ENCODE measurements at places on chromosomes 5 and 9.

DNA sequence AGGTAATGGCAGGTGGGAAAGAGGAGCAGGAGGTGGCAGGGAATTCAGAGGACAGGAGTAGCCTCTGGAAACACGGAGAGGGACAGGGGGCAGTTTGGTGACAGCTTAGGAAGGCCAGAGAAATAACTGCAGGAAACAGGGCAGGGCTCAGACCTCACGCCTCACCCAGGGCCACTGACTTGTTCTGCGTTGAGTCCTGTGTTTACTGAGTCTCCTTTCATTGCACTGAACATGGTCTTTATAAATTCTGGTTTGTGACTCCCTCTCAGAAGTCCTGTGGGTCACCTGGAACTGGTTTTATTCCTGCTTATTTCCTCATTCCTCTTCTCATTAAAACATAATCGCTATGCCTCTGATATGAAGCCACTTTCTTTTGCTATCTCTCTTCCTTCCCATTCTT is 55.2 kb upstream of the ZNF622 start:
- no peak for DNase-seq

DNA sequence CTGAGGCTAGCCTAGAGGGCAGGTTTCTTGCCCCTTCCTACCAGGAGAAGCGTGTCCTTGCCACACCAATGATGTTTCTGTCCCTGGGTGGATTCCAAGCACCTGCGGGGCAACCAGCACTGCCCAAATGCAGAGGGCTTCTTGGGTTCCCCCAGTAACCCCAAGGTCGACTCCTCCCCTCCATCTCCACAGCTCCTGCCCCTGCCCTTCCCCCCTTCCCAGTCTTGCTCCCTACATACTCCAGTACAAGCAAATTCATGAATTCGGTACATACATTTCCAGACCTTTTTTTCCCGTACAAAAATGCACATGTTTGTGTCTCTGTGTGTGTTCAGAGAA is 12.8 kb upstream of the JADE2 start:
- no peak for DNase-seq

GRCh38 chr5:99945478-99946442 is 589.4 kb upstream of the FAM174A start:
- no peak for DNase-seq

- DNase-seq: no peak
Observed at GRCh38 chr9:84123648-84124406, 143.2 kb downstream of the RMI1 start.

DNA sequence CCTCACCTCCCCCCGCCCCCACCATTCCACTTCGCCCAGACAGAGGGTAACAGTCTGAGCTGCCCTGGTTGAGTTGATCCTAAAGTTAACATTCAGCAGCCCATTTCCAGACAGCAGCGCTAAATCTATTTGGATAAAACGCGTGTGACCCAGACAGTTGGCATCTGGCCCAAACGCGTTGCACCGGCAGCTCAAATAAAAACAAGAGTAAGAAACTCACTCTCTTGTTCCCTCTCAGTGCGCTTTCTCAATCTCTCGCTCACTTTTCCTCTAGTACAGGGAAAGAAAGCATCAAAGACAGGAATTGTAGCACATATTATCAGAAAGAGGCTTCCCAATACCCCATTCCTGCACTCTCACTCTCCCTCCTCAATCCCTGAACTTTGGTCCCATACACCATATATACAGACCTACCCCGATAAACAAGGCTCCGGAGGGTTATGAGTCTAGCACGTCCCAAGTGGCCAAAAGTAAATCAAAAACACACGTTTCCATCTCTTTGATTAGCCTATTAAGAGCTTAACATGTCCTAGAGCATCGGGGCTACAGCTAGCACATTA is 1.3 kb downstream of the ADAMTS6 start:
- peak; percentile 31 for DNase-seq

DNA sequence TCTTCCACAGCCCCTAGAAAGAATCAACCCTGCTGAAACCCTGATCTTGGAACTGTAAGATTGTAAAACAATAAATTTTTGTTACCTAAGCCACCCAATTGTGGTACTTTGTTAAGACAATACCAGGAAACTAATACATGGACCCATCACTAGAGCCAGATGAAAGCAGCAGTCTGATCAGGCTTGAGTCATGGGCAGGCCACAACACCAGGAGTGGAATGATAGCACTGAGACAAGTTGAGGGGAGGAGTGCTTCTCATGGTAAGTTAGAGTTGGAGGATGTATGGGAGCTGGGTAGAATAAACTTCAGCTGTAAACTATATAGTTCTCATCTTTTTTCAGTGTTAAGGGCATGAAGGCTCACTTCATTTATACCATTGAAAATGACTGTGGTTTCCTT is 164.4 kb upstream of the OR13F1 start:
- DNase-seq: no peak

- DNase-seq: no peak
Observed at GRCh38 chr5:151382576-151382975, 35.2 kb upstream of the SLC36A2 start.

- no peak for DNase-seq
Observed at GRCh38 chr9:121529237-121529987, 29.8 kb upstream of the GGTA1 start.

GRCh38 chr5:82635561-82636288 is 357.6 kb upstream of the RPS23 start:
- no peak for DNase-seq

DNA sequence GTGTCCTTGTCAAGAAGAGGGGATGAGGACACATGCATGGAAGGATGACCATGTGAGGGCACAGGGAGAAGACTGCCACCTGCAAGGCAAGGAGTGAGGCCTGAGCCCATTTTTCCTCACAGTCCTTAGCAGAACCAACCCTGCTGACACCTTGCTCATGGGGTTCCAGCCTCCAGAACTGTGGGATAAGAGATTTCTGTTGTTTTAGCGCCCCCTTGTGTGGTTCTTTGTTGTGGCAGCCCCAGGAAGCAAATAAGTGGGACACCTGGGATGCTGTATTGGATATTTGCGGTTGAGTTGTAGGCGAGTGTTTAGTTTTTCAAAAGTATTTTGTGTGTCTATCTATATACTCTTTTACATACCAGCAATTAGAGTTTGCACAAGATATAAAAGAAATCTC is 206.4 kb downstream of the NXNL2 start:
- no peak for DNase-seq

DNA sequence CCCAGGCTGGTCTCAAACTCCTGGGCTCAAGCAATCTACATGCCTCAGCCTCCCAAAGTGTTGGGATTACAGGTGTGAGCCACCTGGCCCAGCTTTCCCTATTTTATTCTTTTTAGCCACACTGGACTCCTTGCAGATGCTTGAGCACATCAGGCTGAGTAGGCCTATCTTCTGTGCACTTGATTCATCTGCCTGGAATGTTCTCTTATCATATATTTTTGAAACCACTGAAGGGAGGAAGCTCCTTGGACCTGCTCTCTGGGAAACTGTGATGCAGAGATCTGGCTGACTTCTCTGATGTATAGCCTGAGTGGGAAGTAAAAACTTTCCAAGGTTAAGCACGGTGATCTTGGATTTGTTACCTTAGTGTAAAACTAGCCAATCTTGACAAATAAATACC is 6.5 kb upstream of the MAT2B start:
- no peak for DNase-seq

- DNase-seq: no peak
Observed at GRCh38 chr5:138177941-138178515, 402 bp downstream of the BRD8 start.

DNA sequence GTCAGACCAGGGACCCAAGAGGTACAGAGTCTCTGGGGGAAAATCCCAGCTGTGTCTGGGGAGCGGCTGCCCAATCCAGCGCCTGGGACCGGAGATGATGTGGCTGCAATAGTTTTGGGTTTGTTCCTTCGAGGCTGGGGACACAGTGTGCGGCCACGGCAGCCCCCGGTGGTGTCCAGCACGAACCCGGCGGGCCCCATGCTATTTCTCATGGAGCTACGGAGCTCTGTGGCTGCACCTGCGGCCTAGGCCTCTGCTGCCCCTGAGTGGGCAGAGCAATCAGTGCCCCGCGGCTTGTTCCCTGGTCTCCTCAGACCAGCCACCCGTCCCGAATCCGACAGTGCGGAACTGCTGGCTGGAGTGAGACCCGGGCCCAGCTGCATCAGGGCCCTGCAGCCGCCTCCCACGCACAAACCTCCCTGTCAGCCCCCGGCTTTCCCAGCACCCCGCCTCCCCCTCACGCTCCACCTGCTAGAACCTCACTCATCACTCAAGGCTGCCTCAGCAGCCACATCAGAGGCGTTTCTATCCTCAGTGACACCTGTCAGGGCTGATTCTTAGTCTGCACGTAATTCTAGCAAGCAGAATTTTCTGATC is 29.0 kb downstream of the SARDH start:
- DNase-seq: peak; percentile 60

GRCh38 chr9:494764-495163 is 280.1 kb downstream of the DOCK8 start:
- no peak for DNase-seq

- no peak for DNase-seq
Observed at GRCh38 chr9:8362250-8362649, 562.7 kb upstream of the DMAC1 start.

- no peak for DNase-seq
Observed at GRCh38 chr5:95915999-95916686, 45.5 kb downstream of the ELL2 start.

DNA sequence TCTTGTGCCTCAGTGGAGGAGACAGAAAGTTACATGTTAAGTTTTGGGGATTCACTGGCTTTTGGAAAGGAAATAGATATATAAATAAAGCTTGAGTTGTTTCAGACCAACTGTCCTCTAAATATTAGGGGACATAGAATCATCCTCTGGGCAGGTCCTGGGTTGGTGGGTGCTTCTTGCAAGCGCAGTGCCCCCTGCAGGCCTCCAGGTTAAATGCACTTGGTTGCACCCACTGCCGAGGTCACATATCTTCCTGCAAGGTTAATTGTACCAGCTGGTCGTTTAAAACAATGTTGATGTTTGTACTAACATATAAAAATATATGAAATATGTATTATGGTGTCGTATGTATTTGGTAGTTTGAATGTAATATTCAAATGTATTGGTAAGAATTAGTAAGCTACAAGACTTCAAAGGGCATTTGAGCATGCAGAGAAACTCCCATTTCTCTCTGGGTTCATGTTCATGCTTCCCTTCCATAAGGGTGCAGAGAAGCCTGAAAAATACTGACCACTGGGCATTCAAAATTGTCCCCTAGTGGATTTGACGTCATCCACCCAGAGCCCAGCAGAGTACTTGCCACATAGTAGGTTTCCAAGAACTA is 87.0 kb downstream of the ZNF618 start:
- DNase-seq: no peak

- no peak for DNase-seq
Observed at GRCh38 chr5:76947082-76947503, 5.8 kb upstream of the CRHBP start.

DNA sequence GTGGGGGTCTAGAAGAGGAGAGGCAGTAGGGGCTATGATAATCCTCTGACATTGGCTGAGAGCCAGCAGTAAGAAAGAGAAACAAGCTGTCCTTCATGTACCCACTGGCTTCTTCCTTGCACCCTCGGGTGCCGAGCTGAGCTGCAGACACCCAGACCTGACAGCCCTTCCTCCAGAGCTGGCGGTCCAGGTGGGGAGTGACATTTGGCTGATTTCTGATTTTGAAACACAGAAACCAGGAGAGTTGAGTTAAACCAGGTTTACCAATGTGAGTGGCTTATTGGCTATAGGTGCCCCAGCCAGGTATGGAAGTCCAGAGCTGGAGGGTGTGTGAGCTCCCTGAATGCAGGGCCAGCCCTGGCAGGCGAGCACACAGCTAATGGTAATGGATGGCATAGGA is 59.2 kb downstream of the GADD45G start:
- no peak for DNase-seq

DNA sequence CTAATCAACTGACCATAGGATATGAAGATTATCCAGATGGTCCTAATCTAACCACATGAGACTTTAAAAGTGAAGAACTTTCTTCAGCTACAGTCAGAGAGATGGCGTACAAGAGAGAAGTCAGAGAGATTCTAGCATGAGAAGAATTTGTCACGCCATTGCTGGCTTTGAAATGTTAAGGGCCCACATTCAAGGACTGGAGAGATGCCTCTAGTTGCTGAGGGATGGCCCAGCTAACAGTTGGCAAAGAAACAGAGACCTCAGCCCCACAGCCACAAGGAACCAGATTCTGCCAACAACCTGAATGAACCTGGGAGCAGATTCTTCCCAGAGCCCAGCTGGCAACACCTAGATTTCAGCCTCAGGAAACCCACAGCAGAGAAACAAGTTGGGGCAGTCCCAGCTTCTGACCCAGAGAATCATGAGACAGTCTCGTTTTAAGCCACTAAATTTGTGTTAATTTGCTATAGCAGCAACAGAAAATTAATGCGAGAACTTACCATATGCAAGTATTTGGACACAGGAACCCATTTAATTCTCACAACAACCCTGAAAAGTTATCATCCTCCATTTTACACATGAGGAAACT is 132.0 kb downstream of the MLLT3 start:
- no peak for DNase-seq

GRCh38 chr9:95588724-95589588 is 72.2 kb upstream of the PTCH1 start:
- no peak for DNase-seq

DNA sequence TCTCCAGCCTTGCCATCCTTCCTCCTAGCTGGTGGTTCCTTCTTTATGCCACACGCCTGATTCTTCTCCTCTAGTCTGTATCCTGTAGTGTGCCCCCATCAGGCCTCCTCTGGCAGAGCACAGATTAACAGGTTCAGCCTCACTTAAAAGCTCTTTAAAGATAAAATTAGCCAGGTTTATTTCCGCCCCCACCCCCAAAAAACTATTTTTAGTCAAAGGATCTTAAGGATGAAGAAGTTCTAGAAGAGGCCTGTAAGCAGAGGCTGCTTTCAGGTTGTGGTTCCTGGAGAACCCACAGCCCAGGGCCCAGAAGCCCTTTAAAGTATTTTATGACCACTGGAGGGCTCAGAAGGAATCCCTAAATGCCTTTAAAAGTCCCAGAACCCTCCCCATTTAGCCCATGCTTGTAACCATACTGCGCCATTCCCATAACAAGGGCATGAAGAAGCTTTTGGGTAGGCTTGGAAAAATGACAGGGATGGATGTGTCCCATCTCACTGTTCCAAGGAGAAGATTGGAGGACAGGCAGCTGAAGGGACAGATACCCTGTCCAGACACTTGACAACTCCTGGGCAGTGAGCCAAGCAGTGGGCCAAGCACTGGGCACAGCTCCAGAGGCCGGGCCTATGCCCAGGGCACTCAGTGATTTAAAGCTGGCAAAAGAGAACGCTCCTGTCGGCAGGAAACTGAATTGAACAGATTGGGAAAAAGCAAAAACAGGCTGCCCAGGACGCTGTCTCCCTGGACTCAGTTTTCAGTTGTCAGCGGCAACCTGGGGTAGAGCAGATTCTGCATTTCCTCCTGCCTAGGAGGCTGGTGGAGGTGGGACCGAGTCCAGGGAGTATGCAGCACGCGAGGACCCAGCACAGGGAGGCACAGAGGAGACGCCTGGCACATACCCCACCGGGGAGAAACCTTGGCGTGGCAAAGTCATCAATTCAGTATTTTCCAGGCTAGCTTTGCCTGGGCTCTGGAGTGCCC is 106.3 kb upstream of the SSBP2 start:
- no peak for DNase-seq

GRCh38 chr9:135000647-135001245 is 83.0 kb upstream of the FCN1 start:
- DNase-seq: no peak

Data from naive thymus-derived CD8-positive, alpha-beta T cell (primary cell).